Retina (tissue), 1 donor: ENCODE measurements at places on chromosomes 2 and 18.

- no peak for DNase-seq
These were observed 251.4 kb upstream of the ZEB2 start for GRCh38 chr2:144771348-144771747.

- DNase-seq: no peak
These were observed 36.7 kb upstream of the BMP10 start for GRCh38 chr2:68907920-68908253.

- DNase-seq: no peak
These were observed 156.1 kb downstream of the TPGS2 start for GRCh38 chr18:36672437-36673344.

DNA sequence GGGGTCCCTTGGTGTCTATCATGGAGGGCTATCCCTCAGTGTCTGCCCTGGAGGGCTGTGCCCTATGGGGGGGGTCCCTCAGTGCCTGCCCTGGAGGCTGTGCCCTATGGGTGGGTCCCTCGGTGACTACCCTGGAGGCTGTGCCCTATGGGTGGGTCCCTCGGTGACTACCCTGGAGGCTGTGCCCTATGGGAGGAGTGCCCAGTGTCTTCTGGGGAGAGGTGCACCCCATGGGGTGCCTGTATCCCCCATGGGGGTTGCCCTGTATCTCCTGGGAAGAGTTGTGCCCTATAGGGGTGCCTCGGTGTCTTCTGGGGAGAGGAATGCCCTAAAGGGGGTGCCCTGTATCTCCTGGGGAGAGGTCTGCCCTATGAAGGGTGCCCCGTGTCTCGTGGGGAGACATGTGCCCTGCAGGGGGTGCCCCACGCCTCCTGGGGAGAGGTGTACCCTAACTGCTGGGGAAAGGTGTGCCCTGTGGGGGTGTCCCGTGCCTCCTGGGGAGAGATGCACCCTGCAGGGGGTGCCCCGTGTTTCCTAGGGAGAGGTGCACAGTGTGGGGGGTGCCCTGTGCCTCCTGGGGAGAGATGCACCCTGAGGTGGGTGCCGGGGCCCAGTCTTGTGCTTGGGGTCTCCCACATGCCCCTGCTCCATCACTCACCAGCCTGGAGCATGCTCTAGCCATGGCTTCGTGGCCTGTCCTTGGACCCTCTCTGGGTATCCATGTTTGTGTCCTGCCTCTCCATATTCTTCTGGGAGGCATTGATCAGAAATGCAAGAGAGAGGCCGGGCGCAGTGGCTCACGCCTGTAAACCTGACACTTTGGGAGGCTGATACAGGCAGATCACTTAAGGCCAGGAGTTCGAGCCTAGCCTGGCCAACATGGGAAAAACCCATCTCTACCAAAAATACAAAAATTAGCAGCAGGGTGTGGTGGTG is 215.6 kb downstream of the HDAC4 start:
- no peak for DNase-seq

- DNase-seq: no peak
These were observed 675 bp downstream of the GEMIN6 start for GRCh38 chr2:38778687-38779082.

DNA sequence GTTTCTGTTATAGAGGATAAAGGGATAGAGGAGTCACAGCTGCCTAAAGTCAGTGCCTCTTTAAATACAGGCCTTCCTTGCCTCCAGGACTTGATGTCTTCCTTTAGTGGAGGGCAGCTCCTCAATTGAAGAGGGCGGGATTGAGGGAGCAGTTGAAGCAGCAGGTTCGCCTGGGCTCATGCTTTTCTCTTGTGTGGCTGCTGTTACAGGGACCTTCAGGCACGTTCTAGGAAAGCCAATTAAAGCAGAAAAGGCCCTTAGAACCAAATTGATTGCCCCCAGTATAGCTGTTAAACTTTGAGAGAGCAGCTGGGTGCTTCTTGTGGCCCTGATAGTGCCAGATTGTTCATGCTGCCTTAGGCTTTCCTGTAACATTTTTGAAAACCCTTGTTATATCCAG is 42.0 kb upstream of the LTBP1 start:
- no peak for DNase-seq

GRCh38 chr18:41613003-41613609 is 341.9 kb upstream of the PIK3C3 start:
- no peak for DNase-seq

DNA sequence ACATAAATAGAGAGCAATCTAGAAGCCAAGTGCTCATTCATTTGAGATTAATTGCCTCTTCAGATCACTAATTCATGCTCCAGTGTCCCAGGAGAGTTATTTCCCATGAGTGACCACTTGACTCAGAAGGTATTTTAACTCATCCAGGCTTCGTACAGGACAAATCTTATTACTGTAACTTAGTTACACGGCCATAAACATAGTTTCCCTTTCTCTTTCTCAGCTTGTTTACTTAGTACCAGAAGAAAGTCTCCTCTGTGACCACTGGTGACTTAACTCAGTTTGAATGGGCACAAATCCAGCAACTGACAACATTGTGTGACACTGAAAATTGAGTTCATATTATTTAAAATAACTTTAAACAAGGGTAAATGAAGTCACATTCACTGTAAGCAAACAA is 25.3 kb downstream of the MMADHC start:
- DNase-seq: peak; percentile 3

- no peak for DNase-seq
These were observed 141.2 kb downstream of the CABLES1 start for GRCh38 chr18:23276451-23276850.

DNA sequence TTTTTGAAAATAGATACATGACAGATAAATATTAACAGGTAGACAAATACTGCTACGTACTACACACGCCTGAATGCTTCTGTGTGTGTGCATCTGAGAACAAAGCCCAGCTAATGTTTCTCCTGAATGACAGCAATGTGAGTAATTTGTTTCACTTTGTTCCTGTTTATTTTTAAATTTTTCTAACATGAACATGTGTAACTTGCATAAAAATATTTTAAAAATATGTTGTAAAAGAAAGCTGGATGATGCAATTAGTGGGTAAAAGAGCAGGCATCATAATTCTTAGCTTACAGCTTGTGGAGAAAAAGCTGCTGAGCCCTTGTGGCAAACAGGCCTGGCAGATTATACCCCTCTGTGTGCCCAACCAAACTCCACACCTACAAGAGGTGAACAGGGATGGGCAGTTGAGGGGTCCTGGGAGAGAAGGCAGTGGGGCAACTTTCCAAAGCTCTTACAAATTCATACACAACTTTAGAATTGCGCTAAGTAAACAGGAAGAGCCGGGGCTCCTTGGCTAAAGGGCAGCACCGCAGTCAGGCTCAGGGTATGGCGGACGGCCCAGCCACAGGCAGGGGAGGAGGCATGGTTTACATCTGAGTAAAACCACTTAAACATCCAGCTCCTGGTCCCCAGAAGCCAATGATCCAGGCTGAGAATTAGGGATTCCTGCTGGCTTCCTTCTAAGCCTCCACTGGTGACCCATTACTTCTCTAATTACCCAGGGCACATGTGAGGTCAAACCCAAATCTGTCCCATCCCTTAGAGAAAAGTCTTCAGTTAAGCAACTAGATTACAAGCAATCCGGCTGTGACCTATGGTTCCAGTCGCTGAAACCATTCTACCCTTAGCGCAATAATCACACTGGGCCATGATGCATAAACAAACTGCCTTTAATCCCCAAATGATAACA is 14.0 kb downstream of the PXDN start:
- no peak for DNase-seq
